Myocyte (in vitro differentiated cells): ENCODE measurements at places on chromosomes 7 and 10.

- DNase-seq = no peak
These were observed 74.2 kb upstream of the ZNF716 start for GRCh38 chr7:57375783-57376182.

DNA sequence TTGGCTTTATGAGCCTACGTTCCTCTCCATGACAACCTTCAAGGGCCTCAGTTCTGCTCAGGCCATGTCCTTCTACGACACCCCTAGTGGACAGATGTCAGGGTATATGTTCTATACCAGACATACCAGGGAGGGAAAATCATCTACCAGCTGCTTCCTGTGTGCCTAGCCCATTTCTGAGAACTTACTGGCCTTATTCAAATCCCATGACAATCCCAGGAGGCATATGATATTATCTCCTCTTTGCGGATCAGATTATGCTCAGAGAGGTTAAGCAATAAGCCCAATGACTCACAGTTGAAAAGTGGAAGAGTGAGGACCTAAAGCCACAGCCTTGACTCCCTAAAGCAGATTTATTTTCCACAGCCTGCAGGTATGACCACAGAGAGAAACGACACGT, 139.3 kb downstream of the GLI3 start:
- peak; percentile 46 for DNase-seq

DNA sequence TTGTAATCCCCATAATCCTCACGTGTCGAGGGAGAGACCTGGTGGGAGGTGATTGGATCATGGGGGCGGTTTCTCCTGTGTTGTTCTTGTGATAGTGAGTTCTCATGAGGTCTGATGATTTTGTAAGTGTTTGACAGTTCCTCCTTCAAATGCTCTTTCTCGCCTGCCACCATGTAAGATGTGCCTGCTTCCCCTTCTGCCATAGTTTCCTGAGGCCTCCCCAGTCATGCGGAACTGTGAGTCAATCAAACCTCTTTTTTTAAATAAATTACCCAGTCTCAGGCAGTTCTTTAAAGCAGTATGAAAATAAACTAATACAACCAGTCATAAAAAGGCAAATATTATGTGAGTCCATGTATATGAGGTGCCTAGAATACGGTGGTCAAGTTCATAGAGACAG, 87.5 kb downstream of the FRMD4A start:
- DNase-seq = no peak

- DNase-seq = no peak
These were observed 243.2 kb downstream of the FRMD4A start for GRCh38 chr10:14087566-14087965.

GRCh38 chr7:92790992-92791391, 45.4 kb downstream of the CDK6 start:
- peak; percentile 80 for DNase-seq
